Stimulated activated CD8-positive, alpha-beta memory T cell treated with anti-CD3 and anti-CD28 coated beads, Interleukin-7, amount 100 ng/mL, for 4 hours (primary cell): ENCODE measurements at places on chromosomes 16 and 17.
A peak's percentile ranks its signal among the peaks of the same experiment; 100 is the strongest.

GRCh38 chr17:40646791-40647623 is 611 bp downstream of the SMARCE1 start:
- peak; percentile 8 for DNase-seq

DNA sequence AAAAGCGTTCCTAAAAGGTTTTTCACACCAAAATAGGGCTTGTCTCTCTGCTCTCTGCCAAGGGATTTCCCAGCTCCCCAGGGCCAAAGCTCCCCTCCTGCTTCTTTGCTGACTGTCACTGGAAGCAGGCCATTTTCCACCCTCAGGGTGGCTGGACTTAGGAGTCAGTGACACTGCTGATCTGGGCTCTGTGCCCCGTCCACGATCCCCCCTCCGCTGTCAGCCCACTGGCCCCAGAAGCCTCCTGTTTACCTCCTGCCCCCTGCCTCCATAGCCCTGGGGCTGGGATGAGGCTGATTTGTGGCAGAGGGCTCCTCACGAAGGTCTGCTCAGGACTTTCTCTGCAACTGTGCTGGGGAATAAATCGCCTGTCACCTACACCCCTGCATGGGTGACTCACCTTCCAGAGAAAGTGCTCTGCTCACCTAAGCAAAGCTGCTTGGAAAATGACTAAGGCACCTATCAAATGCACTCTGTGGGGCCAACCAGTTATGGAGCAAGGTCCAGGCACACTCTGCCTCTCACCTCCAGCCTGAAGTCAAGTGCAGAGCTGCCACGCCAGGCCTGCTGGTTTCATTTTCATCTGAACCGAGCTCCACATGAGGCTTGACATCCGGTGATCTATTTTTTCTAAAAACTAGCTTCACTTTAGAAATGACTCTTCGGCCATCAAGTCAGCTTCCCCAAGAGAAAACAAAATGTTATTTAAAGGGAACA is 4.9 kb downstream of the MAP3K14 start:
- peak; percentile 76 for DNase-seq

DNA sequence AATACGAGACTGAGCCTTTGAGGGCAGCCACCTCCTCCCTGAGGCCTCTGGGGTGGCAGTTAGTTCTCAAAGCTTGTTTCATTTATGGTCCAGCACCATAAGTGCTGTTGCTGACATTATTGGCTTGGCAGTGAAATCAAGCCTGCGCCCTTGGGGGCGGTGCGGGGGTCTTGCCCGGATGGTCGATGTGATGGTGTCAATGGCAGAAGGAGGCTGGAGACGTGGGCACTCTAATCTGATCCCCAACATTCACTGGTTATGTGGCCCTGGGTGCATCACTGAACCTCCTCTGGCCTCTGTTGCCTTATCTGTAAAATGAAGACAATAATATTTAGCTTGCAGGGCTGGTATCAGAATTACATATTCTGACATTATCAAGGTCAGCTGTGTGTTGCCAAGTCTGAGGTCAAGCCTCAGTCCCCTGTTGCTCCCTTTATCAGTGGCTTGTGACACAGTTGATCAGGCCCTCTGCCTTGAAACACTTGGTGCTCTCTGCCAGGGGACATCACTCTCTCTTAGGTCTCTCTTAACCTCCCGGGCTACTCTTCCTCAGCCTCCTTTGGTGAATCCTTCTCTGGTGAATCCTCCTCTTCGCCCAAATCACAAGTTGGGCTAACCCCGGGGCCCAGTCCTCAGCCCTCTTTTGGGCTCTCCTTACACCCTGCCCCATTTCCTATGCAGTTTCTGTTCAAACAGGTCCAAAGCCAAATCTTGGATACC is 11.8 kb upstream of the TMEM220 start:
- no peak for DNase-seq

DNA sequence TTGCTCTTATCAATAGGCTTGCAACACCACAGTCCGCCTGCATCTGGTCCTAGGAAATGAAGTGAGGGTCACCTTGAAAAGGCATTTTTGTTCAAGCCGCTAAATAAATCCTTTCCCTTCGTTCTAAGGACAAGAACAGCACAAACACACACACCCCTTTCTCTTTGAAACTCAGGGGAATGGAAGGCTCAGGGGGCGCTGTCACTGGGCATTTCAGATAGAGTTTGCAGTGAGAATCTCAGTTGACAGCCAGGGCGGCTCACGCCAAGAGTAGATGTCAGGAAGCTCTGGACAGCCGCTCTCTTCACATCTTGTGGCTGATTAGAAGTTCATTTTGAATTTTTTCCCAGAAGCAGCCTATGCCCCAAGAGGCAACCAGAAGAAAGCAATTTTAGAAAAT is 39.8 kb downstream of the ABAT start:
- DNase-seq: no peak

DNA sequence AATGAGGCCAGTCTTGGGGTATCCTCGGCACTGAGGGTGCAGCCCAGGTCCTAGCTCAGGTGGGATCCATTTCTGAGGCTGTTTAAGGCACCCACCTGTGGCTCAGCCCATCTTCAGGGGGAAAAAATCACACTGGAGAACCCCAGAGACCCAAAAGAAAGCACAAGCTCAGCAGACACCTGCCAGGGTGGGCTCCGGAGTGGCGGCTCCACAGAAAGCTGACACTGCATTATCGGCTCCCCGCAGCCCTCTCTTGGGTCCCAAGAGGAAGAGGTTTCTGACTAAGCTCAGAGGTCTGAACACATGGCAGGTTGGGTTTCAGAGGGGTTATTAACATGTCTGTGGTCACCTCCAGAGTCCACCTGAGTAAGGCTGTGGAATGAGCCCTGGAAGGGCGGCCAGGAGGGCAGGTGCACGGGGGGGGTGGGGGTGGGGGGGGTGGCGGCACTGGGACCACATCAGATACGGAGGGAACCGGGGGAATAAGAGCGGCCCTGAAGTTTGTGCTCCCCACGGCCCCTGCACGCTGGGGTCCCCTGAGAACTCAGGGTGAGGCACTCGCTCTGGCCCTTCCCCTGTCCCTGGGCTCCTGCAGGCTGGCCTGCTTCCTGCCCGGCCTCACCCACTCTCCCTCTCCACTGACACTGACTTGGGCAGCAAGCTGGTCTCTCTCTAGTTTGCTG is 79.5 kb downstream of the TIMM22 start:
- no peak for DNase-seq

DNA sequence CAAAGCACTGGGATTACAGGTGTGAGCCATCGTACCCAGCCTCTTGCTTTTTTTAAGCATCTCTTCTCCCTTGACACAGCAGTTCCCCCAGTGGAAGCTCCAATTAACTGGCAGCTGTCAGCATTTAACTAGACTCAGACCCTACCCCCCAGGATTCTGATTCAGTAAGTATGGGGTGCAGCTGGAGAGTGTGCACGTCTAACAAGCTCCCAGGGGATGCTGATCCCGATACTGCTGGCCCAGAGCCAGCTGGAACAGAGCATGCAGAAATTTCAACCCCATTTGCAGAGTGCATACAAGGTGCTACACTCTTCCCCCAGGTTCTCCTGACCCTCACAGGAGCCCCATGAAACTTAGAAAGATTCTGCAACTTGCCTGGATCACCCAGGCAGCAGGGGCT is 27.7 kb upstream of the BCO1 start:
- DNase-seq: no peak

GRCh38 chr16:3641801-3642396 is 12.6 kb upstream of the DNASE1 start:
- DNase-seq: no peak

DNA sequence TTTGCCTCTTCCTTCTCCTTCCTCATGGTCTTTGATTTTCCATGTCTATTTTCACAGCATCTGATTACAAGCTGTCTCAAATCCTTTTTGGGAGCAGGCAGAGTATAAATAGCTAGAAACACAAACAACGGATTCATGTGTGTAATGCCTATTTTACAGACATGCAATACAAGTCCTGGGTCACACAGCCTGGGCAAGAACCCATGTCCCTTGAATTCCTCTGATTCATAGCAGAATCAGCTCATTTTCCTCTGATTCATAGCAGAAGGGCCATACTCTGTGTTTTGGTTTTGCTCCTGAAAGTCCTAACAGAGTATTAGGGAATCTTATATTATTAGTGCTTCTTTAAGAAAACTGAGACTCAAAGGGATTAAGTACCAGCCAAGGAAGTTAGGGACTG is 71.3 kb downstream of the IRX5 start:
- DNase-seq: no peak

- peak; percentile 45 for DNase-seq
These were observed 12.7 kb upstream of the HASPIN start for GRCh38 chr17:3710951-3711383.

GRCh38 chr16:67872131-67872630 is 671 bp upstream of the EDC4 start:
- DNase-seq: no peak

- DNase-seq: no peak
These were observed 15.1 kb downstream of the UBALD1 start for GRCh38 chr16:4599545-4599944.

GRCh38 chr16:89401641-89402445 is 88.5 kb downstream of the ANKRD11 start:
- DNase-seq: no peak

GRCh38 chr17:72970797-72971196 is 121.7 kb downstream of the SLC39A11 start:
- no peak for DNase-seq
